ENCODE measurements at places on chromosomes 7 and 10.

DNA sequence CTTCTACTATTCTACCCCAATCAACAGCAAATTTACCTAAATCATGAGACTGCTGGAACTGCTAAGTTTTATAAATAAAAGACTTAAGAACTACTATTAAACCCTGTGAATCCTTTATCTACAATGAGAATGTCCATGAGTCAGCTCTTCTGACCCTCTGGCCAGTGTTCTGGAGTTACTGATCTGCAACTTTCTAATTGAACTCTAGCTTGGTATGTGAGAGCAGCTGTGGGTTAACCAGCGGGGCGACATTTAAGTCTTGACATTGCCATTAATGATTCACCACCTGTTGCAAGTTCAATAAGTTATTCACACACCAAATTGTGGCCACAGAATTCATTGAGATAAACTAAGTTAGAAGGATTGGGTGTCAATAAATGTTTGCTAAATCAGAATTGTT, 359.8 kb downstream of the PCDH15 start:
- DNase-seq = no peak

DNA sequence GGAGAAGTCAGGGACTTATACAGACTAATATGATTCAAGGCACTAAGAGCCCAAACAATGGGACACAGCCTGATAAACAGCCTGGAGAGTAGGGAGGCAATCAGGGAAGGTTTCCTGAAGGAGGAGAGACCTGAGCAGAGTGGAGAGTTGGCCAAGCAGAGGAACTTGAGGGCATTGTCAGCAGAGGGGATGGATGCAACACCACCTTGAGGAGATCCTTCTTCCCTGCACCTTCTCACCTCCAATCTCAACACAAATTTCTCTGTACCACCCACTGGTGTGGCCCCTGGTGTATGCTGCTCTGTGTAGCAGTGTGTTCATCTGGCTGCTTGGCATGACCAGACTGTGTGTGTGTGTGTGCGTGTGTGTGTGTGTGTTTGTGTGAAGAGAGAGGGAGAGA, 146.2 kb downstream of the WDR11 start:
- no peak for DNase-seq

DNA sequence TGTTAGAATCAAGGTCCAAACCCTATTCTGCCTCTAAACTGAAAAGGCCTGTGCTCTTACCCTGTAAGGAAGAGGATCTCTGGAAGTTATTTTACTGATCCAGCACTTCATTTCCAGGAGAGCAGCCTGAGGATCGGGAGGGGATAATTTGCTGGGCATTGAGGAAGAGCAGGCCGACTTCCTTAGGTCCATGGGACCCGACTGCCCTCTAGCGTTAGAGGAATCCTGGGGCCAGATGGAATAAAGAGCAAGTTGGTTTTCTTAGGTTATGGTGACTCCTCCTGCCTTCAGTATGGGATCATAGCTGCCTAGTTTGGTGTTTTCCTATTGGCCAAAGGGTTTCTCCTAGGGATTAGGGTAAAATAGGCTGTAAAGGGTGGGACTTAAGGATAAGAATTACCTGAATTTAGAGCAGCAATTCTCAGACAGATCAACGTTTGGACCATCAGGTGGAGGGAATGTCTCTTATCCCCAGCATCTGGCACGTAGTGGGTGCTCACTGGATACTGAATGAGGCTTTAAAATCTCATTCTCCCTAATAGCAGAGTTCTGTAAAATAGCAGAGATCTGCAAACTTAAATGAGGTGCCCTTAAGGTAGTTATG, 40.0 kb upstream of the SORBS1 start:
- DNase-seq = peak; percentile 12

- DNase-seq = no peak
Measured at GRCh38 chr10:94430701-94431100, 28.4 kb downstream of the TBC1D12 start.

GRCh38 chr10:4062072-4062471, 277.1 kb upstream of the KLF6 start:
- DNase-seq = no peak

DNA sequence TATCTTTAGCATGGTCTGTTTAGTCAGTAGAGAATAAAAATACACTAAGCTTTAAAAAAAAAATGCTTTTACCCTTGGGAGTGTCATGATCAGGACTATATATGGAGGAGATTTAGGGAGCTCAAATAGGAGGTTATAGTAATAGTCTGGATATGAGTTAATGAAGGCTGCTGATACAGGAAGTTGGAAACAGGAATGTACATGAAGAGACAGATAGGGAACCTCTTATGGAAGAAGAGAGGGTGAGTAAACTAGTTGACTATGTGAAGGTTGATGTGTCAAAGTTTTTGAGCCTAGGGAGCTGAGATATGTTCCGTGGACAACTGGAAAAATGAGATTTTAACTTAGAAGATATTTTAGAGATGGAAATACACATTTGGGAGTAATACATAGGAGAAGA, 472.0 kb upstream of the FZD8 start:
- no peak for DNase-seq

Data from stimulated activated CD8-positive, alpha-beta memory T cell treated with anti-CD3 and anti-CD28 coated beads, Interleukin-4, amount 100 ng/mL, for 24 hours (primary cell).